ENCODE measurements at places on chromosomes 5 and 9.

GRCh38 chr9:114898741-114899140 is 31.6 kb downstream of the TNFSF8 start:
- DNase-seq = peak; percentile 86

GRCh38 chr5:1465117-1465516 is 19.9 kb upstream of the SLC6A3 start:
- DNase-seq = no peak

DNA sequence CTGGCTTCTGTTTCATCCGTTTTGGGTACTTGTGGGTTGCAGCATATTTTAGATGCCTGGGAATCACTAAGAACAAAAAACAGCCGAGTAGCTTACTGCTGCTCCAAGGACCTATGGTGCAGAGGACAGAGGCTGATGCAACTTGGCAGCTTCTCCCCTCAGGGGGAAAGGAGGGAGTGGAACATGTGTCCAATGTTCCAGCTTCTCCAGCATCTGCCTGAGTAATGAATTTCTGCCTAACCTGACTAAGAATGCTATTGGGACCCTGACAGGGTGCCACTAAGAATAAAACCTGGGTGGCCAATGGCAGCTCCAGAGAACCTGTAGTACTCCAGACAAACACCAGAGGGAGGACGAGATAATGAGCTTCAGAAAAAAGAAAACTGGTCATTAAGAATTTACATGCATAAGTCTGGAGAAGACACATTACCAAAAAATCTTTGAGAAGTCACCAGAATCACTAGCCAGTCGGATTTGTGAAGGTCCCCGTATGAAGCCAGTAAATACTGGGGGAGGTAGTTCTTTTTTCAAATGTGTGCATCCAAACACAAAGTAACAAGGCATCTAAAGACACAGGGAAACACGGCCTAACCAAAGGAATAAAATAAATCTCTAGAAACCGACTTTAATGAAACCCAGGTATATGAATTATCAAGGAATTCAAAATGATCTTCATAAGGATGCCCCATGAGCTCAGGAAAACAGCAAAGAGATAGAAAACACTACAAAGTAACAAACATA is 293.5 kb downstream of the HINT1 start:
- DNase-seq = peak; percentile 65

DNA sequence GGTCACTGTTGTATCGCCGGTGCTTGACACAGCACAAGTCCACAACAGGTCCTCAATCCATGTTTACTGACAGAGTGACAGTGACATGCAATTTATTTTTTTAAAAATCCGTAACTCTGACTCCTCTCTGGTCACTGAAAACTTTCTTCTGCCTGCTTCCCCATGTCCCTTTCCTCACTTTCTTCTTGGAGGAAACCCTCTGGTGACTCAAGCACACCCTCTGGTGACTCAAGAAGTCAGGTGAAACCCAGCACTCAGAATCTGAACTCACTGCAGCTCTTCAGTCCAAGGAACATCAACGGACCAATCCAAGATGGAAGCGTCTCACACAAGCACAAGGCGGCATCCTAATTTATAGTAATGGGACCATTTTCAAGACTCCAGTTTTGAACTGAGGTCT is 245.9 kb downstream of the FSTL4 start:
- no peak for DNase-seq

Measured in hematopoietic multipotent progenitor cell treated with erythropoietin and hydrocortisone succinate and interleukin-3 and kit ligand, for 4 days (in vitro differentiated cells).